ENCODE measurements at places on chromosomes 1 and 21.

DNA sequence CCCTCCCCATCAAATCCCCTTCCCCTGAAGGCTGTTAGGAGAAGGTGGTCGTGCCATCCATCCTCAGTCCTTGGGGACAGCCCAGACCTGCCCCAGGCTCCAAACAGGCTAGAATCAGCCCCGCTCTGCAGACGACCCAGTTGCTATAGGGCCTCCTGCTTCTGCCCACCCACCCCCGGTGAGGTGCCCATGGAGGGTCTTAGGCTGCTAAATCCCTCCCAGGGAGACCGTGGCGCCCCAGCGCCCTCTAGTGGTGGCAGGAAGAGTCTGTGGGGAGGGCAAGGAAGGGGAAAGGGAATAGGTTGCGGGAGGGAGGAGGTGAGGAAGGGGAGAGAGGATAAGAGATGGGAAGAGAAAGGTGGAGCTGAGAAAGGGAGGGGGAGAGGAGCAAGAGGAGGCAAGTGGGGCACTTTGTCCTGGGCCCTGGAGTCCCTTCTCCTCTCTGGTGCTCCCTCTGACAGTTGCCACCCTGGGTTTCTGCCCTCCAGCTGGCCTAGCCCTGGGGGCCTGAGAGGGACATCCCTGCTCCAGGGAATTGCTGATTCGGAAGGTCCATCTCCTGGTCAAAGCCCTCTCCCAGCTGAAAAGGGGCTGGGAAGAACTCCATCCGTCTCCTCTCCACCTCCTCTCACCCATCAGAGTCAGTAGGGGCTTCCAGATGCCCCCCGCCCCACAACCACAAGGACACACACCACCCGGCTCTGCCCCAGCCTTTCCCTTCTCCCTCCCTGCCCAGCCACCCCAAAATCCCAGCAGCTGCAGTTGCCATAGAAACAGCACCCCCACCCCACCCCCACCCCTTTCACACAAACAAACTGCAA is 55.4 kb downstream of the CAMK2N1 start:
- peak; percentile 39 for DNase-seq

GRCh38 chr1:78005755-78006154 is 1.0 kb downstream of the DNAJB4 start:
- no peak for DNase-seq

- no peak for DNase-seq
Measured at GRCh38 chr1:202046748-202047708, 36.6 kb downstream of the ELF3 start.

DNA sequence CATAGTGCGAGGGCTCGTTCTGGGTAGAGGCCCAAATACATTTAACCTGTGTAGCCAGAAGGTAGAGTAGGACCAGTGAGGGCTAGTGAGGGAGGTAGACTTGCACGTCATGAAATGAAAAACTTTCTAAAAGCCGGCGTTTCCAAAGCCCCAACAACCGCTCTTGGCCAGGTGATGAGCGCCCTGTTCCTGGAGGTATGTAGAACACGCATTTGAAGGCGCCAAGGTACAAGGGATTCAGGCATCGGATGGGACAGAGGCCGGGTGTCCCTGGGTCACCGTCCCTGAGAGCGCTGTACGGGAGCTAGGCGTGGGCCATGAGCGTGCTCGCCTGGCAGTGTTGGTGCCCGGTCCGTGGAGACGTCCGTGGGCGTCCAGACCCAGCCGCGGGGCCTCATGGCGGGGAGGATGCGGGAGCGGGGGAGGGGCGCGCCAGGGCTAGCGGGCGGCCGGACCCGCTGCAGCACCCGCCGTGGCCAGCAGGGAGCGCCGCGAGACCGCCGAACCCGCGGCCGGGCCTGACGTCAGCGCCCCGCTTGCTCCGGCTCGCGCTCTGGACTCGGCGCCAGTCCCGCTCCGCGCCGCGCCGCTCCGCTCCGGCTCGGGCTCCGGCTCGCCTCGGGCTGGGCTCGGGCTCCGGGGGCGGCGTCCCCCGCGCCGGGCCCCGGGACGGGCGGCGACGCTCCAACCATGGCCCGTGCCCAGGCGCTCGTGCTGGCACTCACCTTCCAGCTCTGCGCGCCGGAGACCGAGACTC is at the start of gene PTPRU:
Gene PTPRU, plus strand, starts transcription at position 568 of the 757 bp plus-strand sequence. Its CDS starts 123 bp downstream, at position 691.
- DNase-seq = peak; percentile 73

- no peak for DNase-seq
Measured at GRCh38 chr1:229191066-229191674, 79.7 kb upstream of the RAB4A start.

- no peak for DNase-seq
Measured at GRCh38 chr21:34536311-34536710, 24.3 kb upstream of the KCNE1 start.

DNA sequence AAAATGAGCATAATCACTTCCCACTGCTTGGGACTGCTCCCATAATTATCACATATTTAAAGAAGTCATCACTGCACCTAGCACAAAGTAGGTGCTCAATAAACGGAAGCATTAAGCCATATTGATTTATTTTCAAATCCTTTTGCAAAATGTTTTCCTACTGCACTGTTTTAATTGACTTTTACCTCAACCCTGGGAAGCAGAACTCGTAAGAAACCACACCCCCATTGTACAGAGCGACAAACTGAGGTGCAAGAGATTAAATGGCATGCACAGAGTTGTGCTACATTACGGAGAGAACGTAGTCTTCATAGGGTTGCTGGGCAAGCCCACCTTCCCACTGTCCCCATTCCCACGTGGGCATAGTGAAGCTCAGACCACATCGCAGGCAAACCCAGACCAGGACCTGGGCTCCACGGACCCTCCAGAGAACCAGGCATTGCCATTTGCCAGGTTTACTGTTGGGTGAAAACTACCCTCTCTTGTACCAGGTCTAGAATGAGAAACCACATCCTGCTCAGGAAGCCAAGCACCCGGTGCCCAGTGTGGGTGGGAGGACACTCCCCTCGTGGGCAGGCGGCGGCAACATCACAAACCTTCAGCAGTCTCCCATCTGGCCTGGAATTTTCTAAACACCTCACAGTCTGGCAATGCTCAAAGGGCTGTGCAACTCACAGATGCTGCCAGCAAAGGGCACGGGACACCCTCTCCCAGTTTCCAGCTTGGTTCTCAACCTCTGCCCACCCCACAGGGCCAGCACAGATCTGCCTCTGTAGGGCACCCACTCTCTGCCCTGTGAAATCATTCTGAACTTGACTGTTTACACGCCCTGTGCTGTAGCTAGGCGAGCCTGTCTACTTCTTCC is 8.2 kb downstream of the IFFO2 start:
- peak; percentile 47 for DNase-seq

- no peak for DNase-seq
Measured at GRCh38 chr1:79293611-79294010, 287.1 kb upstream of the ADGRL4 start.

DNA sequence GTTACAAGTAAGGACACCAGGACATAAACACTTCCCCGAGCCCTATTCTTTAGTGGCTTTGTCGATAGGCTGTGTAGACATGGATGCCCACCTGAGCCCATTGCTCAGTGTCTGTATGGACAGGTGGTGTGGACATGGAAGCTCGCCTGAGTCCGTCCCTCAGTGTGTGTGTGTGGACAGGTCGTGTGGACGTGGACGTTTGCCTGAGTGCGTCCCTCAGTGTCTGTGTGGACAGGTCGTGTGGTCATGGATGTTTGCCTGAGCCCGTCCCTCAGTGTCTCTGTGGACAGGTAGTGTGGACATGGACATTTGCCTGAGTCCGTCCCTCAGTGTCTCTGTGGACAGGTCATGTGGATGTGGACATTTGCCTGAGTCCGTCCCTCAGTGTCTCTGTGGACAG is 38.7 kb upstream of the COL6A2 start:
- no peak for DNase-seq

DNA sequence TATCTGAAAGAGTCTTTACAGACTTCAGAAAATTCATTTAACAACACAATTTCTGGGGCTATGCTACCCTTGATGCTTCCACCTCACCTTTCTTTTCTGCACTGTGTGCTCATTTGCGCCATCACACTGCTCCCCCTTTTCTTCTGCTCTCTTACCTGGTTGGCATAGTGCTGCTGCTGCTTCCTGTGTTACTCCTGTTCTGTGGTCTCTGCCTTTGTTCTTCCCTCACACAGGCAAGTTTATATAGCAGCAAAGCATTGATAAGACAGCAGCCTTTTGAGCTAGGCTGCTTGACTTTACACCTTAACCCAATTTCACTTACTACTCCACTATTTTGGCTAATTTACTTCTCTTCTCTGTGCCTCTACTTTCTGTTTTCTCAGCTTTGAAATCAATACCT is 18.3 kb downstream of the SGIP1 start:
- DNase-seq = no peak

DNA sequence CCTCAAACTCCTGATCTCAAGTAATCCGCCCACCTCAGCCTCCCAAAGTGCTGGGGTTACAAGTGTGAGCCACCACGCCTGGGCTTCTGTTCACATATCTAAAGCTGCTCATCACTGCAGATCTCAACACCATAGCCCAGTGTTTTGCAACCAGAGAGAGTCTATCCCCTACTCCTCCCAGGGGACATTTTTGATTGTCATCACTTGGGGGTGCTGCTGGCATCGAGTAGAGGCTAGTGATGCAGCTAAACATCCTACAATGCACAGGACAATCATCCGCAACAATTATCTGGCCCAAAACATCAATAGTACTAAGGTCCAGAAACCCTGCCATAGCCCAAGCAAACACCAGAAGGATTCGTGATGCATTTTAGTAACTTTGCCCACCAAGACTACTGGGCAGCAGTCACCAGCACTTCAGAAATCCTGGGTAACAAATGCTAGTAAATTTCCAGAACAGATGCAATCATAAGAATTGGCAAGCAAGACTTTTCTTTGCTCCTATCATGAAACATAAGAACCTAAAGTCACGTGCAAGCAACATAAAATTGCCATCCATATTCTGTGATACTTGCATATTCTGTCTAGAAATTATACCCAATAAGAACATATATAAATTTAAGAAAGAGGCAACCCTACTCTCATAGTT is 159.2 kb downstream of the APP start:
- DNase-seq = no peak

- DNase-seq = no peak
Measured at GRCh38 chr21:33493756-33494155, 2.2 kb upstream of the DNAJC28 start.

- no peak for DNase-seq
Measured at GRCh38 chr1:186605762-186606350, 74.4 kb downstream of the PTGS2 start.

GRCh38 chr21:36038701-36039497 is 21.4 kb downstream of the SETD4 start:
- no peak for DNase-seq

DNA sequence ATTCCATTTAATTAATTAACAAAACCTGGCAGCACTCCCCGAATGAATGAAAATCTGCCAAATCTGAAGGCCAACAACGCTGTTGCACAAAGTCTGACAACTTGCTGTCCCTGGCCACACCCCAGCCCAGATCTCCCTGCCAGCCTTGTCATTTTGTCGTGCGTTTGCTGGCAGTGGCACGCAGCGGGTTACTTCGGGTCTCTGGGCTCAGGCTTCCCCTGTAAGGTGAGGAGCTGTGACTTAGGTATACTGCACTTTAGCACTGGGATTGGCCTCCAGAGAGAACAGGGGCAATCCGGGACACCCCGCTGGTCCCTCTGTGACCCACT is 34.3 kb upstream of the SIM2 start:
- no peak for DNase-seq

DNA sequence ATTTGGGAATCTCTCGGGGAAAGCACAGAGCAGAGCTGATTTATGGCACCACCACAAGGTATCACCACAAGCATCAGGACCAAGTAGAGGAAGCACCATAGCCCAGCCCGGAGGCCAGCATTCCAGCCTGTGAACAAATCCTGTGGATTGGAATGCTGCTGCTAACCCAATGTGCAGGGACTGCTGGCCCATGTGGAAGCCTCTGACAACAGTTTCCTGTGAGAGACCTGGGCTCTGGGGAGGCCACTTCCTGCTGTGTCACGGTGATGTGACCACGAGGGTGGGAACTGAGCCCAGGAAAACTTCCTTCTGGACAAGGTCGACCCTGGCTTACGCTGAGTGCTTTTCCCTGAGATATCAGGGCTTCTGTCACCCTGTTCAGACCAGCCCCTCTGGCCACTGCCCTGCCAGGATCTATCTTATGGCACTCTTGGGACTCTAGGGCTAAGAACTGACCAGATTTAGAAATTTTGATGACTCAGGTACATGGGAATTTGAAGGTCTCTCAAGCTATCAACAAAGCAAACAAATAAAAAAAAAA is 88.3 kb upstream of the NGF start:
- DNase-seq = no peak
